NCI-H460 (cell line): ENCODE measurements at places on chromosomes 7 and 10. TPM values are rescaled to one million over a fixed set of nuclear protein-coding genes. Genes with fewer than 3 reads are reported as not detected.

DNA sequence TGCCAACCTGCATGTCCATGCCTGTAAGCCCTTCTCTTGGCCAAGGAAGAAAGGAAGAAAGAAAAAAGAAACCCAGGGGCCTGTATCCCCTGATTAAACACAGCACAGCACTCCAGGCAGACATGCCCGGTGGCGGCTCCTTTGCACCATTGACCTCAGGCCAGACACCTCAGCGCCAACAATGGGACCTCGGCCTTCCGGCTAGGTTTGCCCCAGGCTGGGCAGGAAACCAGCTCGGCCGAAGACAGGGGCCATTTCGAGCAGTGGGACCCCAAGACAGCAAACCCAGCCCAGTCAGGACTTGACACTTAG, 2.8 kb downstream of the HOXA10 start:
- DNase-seq: no peak

MMRN2 gene
- 0.37 and 0.40 TPM in 2 replicates for total RNA-seq

- peak; percentile 35 for DNase-seq
Observed at GRCh38 chr7:147412782-147413556, 1177.6 kb upstream of the C7orf33 start.

SERPINE1 gene
- total RNA-seq: 11.9 and 12.3 TPM in 2 replicates

GRCh38 chr10:13773496-13774170, 186.9 kb downstream of the PRPF18 start:
- no peak for DNase-seq

WIPF3 gene
- 0.07 TPM in 1 of 2 replicates, not detected in the other for total RNA-seq

PTF1A gene
- not detected in 2 replicates for total RNA-seq

DNA sequence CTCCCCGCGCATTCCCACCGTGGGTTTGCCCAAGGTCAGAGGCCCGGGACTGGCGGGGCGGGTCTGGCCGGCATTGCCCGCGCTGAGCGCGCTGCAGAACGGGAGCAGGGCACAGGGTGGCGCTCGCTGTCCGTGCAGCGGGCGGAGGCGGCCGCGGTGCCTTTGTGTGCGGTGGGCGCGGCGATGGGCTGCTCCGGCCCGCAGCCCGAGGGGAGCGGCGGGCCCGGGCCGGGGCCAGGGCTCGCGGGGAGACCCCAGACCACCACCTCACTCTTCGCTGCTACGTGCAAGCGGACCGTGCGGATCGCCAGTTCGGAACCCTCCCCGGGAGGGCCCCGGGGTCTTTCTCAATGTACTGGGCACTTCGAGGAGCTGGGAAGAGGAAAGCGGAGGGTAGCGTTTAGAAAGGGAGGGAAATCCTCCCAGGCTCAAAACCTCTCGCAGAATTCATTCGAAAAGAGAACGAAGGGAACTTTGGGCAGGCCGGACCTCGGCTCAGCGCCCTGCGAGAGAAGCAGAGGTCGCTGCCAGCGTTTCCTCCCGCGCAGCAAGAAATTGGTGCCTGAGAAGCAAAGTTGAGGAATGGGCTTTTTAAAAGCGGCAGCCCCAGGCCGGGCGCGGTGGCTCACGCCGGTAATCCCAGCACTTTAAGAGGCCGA, 8.5 kb downstream of the SP8 start:
- peak; percentile 44 for DNase-seq

CDHR3 gene
- 2.1 and 5.4 TPM in 2 replicates for total RNA-seq

DNA sequence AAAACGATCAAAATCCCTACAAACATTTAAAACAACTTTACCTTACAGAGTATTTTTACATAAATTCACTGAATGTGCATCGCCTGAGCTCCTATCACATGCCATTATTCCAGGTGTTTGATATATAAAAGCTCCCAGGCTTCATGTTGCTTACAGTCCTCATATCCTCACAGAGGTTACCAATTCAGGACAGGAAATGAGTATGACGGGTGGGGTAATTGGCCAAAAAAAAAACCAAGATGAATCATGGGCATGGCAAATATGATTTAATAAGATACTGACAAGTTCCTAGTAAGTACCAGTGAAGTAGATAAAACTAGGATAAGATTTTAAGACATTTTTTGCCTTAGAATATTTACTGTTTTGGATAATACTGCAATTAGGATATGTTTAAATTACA, 135.8 kb downstream of the KMT2E start:
- no peak for DNase-seq

DNA sequence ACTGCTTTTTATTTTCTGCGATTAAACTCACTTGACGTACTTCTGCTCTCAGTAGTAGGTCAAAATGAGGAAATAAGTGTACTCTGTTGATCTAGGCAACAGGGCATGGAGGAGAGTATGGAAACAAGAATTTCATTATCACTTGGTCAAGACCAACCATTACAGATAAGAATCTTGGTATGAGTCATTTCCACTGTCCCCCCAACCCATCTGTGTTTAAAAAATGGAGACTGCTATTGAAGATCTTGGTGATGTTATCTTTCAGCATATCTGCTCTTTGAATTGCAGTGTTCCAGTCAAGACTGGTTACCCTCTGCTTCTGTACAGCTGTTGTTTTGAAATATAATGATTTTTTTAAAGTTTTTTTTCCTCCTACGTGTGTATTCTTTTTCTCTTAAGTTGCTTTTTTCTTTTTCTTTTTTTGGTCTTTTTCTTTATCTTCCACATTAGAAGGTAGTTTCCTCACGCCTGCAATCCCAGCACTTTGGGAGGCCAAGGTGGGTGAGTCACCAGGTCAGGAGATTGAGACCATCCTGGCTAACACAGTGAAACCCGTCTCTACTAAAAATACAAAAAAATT, 11.7 kb downstream of the STAM start:
- DNase-seq: no peak

DNA sequence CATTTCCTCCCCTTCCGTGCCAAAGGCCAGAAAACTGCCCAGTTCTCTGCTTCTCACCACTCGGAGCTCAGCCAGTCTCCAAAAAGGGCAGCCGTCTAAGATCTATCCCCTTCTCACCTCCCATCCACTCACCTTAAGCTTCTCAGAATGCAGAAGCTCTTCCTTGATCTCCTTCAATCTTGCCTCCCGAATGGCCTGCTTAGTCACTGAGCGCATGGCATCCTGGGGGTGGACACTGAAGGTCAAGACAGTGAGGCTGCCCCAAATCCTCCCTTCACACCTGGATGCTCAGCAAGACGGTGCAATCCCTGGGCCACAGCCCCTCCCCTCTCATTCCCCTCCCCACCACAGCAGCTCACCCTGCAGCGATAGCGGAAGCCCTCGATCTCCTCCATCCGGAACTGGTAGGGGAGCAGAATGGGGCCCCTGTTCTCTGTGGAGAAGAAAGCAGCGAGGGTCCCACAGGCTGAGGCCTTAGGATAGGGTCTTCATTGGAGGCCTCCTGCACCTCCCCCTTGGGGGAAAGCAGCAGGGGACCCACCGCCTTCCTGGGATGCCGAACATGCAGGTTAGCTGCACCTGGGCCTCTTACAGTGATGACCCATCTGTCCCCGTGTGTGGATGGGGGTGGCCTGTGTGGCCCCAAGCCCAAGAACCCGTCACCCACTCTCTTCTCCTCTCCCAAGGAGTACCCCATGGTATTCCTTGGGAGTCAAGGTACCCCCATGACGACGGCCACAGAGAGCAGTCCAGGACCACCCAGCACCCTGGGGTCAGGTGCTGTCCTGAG, 4.7 kb downstream of the DDX56 start:
- DNase-seq: no peak

SFRP5 gene
- not detected in 2 replicates for total RNA-seq

DNA sequence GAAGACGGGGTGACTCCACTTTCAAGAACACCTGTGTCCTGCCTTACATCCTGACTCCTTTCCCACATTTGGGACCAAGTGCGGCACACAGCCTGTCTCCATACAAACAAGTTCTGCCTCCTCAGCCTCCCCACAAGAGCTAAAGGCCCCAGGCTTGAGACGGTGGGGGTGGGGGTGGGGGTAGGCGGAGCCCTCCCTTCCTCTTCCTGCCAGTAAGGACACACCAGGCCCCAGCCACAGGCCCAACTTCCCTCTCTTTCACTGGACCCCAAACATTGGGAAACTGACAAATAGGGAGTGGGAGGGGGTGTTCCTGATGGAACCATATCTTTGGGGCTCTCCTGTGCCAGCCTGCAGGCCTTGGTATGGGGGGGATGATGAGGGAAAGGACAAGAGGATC, 4.6 kb downstream of the CDK5 start:
- DNase-seq: no peak

GRCh38 chr7:128726059-128726736, 13.0 kb upstream of the CALU start:
- no peak for DNase-seq

- no peak for DNase-seq
Observed at GRCh38 chr10:27794157-27794556, 48.5 kb upstream of the MKX start.

DNA sequence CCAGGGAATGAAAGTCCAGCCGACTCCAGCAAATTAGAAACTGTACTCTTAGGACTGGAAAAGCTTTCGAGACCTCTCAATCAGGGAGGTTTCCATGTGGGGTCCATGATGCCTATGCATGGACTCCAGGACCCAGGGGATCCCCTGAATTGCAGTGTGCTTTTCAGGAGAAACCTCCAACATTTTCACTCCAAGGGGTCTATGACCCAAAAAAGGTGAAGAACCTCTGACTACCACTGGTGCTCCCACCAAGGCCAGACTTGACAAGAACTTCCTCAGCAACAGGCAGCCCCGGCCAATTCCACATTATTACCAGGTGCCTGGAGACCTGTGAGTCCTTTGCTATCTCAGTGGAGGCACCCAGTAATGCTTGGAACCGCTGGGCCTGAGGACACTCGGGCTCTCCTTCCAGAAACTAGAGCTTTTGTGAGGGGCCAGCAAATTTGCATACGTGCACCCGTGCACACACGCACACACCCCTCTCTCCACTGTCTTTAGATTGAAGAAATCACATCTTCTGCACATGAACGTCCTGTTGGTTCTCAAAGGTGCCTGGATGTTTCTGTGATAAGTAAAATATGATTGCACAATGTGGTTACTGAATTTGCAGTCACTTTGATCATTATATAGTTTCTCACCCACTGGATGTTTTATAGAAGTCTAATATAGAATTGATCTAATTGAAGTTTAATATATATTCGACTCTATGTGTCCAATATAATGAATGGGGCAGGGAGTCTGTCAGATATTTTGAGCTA, 54.7 kb downstream of the SYPL1 start:
- DNase-seq: no peak

- no peak for DNase-seq
Observed at GRCh38 chr7:136339464-136339863, 362.3 kb upstream of the MTPN start.

PROSER2 gene
- 7.2 and 10.3 TPM in 2 replicates for total RNA-seq
